ENCODE measurements at places on chromosomes 2 and 18. TPM values are rescaled to one million over a fixed set of nuclear protein-coding genes. Genes with fewer than 3 reads are reported as not detected.

GRCh38 chr2:111653913-111654312, 230.1 kb downstream of the ANAPC1 start:
- DNase-seq, result no peak

DNA sequence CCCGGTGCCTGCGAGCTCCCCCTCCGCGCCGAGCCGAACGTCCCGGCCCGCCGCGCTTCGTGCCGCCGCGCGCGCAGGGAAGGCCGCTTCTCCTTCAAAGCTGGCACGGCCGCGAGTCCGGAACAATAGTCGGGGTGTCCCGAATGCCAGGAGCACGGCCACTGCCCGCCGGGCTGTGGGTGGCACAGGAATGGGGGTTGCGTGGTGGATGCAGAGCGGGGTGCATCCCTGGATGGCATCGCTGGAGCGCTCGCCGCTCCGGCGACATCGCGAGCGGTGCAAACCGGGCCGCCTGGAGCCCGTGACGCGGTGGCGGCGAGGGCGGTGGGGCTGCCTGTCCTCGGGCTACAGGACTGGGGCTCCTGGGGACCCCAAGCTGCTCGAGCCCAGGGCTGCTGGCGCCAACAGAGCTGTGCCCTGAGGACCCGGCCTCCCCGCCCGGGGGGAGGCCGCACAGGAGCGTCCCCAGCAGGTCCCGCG, 1.1 kb upstream of the SATB2 start:
- no peak for DNase-seq

DNA sequence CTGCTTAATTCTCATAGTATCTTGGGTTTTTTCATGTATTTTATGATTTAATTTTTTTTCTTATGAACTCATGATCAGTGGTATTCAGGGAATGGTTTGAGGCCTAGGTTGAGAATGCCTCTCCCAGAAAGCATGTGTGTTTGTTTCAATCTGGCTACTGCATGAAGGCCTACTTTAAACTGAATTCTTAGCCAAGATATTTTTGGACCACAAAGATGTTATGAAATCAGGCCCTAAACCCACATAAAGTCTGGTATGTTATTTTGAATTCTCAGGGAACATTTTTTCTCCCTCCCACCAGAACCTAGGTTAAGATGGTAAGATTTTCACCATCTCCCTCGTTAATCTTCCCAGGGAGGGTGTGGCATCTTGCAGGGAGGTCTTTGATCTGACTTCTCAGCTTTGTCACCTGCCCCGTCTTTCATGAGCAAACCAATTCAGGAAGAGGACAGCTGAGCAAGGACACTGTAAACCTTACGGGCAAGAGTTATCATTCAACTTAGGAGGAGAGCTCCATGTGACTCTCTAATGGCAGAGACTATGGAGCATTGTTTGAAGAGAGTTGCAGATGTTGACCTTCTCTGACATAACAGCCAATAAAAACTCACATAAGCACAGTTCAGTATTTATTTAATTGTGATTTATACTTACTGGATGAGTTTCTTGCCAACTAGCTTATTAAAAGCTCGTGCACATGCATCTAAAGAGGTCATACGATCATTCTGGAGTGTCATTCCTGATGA, 21.3 kb upstream of the ACKR3 start:
- peak; percentile 88 for DNase-seq

DNA sequence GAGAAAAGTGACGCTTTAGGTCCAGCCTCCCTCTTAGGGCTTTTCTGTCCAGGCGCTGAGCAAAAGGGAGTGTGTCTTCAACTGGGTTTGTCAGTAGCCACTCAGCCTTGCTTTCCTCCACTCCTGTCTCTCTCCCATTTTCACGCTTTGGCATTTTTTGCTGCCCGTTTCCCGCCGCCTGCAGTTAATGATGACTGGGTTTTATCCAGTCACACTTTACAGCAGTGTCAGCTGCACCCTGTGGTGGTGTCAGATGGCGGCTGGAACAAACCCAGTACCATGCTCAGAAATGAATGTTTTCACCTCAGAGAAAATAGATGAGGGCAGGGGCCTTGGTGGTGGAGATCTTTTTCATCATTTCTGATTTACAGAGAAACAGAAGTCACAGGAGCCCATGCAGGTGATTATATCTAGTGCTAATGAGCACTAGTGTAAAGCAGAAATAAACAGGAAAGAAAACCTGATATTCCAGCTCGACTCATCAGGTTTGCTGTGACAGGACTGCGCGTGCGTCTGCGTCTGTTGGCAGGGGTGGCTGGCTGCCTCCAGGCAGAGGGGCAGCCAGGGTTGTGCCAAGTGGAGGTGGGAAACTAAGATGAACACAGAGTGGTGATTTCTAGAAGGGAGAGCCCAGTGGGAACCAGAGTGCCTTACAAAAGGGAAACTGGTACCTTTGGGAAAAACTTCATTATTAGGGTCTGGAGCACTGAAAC, 139.9 kb downstream of the TANC1 start:
- no peak for DNase-seq

- no peak for DNase-seq
Measured at GRCh38 chr2:60339286-60339685, 214.2 kb downstream of the BCL11A start.

Gene EPB41L3
- 37.0 TPM for total RNA-seq

GRCh38 chr2:231709636-231709980, 1.3 kb downstream of the PTMA start:
- DNase-seq, result no peak

Gene PPIG
- total RNA-seq, result 28.8 TPM

Gene ACVR2A
- total RNA-seq, result 8.9 TPM

Gene ERICH2
- 3.1 TPM for total RNA-seq

- DNase-seq, result no peak
Measured at GRCh38 chr18:74337912-74338309, 22.3 kb downstream of the C18orf63 start.

Gene IMPA2
- total RNA-seq, result 23.0 TPM

DNA sequence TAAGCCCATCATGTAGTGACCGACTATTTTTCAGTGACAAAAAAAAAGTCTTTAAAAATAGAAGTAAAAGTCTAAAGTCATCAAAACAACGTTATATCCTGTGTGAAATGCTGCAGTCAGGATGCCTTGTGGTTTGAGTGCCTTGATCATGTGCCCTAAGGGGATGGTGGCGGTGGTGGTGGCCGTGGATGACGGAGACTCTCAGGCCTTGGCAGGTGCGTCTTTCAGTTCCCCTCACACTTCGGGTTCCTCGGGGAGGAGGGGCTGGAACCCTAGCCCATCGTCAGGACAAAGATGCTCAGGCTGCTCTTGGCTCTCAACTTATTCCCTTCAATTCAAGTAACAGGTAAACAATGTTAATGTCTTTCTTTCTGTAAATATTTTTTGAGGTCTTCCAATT, at the start of gene CD28:
Gene CD28 (plus strand): TSS at position 237 of the 400 bp plus-strand sequence. CDS start 58 bp downstream, at position 295.
- no peak for DNase-seq

Gene DSG1
- not detected for total RNA-seq

DNA sequence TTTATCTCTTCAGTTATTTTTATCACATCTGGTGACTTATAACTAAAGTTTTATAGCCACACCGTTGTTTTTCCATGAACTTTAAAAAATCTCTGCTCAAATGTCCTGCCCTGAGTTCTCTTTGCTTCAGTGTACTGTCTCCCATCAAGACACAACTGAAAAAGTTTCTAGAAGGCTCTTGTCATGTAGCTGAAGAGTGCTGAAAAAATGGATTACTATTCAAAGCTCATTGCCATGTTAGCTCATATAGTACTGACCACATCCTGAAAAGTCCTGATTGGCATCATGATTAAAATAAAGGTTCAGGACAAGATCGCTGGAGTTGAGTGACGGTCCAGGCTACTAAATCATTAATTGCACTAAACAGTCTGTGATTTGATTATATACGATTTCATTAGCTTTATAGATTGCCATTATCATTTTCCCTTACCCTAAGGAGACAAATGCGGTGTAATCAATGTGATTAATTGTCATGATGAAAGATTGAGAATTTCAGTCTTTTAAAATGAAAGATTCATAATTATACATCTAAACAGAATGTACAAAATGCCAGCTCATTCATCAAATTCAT, 62.2 kb downstream of the MFSD6 start:
- no peak for DNase-seq

DNA sequence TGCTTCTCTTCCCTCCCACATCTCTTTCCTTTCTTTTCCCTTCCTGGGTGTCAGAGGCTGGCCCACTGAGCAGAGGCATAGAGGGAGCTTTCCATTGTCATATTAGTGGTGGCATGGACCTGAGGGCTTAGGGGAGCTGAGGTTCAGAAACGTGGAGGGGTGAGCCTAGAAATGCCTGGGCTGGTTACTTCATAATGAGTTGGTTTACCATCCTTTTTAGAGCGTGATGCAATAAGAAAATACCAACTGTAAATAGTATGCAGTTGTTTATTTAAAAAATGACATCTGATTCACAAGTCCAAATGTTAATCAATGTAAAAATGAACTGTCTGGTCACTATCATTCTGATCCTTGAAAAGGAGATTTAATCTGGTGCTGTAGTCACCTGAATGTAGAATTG, 46.3 kb downstream of the MYO1B start:
- DNase-seq, result no peak

- DNase-seq, result no peak
Measured at GRCh38 chr2:238427435-238428162, 872 bp downstream of the ASB1 start.

DNA sequence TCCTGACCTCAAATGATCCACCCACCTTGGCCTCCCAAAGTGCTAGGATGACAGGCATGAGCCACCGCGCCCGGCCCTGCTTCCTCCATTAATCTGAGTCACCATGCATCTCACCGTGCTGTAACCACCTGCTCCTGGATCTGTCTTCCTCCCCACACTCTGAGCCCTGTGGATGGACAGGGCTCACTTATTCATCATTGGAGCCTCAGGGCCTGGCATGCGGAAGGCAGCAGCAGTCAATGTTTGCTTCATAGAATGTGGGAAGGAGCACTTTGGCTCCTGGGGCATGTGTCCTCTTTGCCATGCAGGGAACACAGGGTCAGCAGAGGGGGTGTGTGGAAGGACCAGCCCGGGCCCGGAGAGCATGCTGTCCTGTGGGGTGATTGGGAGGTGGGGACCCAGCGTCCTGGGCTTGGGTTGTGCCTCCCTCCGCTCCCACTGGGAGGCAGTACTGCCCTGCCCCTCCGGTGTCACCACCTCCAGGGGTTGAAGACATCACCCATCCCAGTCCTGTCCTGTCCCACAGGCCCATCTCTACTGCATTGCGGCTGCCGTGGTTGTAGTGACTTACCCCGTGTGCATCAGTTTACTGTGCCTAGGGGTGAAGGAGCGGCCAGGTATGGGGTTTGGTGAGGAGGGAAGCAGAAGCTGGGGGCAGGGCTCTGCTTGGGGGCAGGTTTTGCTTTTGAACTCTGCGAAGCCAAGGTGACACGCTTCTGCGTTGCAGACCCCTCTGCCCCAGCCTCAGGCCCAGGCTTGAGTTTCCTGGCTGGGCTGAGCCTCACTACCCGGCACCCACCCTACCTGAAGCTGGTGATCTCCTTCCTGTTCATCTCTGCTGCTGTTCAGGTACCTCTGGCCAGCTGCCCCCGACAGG, 11.5 kb downstream of the MFSD2B start:
- DNase-seq, result no peak

Gene MRPL53
- 38.0 TPM for total RNA-seq

- no peak for DNase-seq
Measured at GRCh38 chr18:919078-919477, 14.4 kb downstream of the ADCYAP1 start.

Gene UGT1A10
- total RNA-seq, result not detected

GRCh38 chr18:36650906-36651305, 177.9 kb downstream of the TPGS2 start:
- no peak for DNase-seq

All from fibroblast of lung (primary cell).